ENCODE measurements at places on chromosomes 3 and 15. TPM values are rescaled to one million over a fixed set of nuclear protein-coding genes. Genes with fewer than 3 reads are reported as not detected.

SYNPR gene
- total RNA-seq = not detected

DNA sequence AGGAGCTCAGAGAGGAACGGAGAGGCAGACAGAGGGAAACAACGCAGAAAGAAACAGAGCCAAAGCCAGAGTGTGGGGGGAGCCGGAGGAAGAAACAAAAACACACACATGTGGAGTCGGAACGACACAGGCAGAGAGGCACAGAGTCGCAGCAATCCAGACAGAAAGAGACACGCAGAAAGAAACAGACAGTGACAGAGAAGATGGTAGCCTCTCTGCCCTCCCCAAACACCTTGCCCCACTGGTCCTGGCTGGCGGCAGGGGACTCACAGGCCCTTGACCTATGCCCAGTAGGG, 1.7 kb downstream of the NCKIPSD start:
- DNase-seq = no peak

TEX55 gene
- total RNA-seq = not detected

NR2F2 gene
- 33.5 TPM for total RNA-seq

ZPLD1 gene
- total RNA-seq = not detected

- no peak for DNase-seq
These were observed 153.2 kb downstream of the LRRC28 start for GRCh38 chr15:99404454-99404853.

- DNase-seq = no peak
These were observed 19.4 kb downstream of the RBP1 start for GRCh38 chr3:139519998-139520737.

GRCh38 chr3:195897081-195897852, 11.1 kb downstream of the TNK2 start:
- no peak for DNase-seq

DNA sequence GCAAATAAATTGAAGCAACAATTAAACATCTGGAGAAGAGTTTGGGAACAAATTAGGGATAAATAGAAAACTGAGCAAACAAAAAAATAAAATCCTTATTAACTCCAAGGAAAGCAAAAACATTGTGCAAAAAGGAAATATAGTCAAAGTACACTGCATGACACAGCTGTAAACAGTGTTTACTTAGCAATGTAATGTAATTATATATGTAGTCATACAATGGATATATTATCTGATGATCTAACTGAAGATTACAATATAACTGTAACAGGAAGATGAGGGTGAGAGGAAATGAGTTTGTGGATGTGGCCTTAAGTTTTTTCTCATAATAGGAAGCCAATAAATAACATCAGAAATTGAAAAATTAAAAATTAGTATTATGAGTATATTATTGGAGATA, 42.5 kb downstream of the SCN10A start:
- peak; percentile 5 for DNase-seq

ONECUT1 gene
- total RNA-seq = not detected

DNA sequence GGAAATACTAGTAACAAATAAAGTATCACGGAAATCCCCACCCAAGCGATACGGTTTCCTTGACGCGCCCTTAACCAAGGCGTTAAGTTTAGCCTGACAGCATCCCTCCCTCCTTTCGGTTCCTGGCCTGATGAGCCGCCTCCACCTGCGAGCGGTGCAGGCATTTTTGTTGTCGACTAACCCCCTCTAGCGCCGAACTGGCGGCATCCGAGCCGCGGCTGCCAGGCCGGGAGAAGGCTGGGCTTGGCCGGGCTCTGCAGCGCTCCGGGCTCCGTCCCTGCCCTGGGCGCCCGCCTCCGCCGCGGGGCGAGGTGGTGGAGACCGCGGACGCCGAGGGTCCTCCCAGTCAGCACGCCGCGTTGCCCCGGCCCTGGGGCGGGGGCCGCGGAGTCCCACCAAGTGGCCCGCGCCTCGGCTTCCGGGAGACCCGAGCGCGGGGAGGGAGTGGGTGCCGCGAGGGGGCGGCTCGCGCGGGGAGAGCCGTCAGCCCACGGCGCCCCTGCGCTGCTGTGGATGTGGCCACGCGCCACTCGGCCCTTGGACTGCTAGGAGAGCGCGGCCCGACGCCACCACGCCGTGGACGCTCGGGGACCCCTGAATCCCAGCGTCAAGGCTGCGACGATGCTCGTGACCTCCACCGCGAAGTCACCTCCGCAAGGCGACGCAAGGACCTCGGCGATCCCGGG, 1.1 kb upstream of the EPHA6 start:
- peak; percentile 63 for DNase-seq

DNA sequence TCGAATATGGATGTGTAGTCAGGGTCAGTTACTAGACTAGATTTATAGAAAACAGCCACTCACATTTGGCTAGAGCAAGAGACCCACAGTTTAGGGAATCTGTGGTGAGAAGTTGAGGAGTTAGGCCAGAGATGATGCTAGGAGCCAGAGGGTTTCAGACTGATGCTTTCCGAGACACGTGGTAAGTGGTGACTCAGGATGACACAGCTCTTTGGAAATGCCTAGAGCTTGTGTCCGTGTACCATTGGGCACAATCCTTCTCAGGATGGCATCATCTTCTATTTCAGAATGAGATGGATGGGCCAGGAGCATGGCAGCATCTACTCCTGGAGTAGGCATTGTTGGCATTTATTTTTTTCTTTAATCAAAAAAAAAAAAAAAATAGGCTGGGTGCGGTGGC, 28.5 kb downstream of the PTPRG start:
- no peak for DNase-seq

NEK10 gene
- total RNA-seq = 1.9 TPM

DNA sequence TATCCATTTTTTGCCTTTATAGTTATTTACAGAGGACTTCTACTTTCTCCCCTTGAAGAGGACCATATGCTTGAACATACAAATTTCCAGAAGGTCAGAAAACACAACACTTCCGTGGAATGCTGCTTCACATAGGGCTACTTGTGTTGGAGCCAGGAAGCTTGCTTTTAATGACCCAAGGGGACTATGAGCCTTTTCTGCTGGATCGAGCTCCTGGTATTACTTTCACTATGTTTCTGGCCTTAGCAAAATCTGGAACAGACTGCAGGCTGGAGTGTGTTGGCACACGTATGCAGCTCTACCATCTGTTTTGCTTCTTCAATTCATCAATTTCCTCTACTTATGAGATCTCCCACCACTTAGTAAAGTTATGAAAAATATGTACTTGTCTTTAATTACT, 69.3 kb upstream of the CBLB start:
- no peak for DNase-seq

Measured in dermis microvascular lymphatic vessel endothelial cell (primary cell).